Caudate nucleus (tissue), 63 donors: ENCODE measurements at places on chromosomes 13 and 19.

DNA sequence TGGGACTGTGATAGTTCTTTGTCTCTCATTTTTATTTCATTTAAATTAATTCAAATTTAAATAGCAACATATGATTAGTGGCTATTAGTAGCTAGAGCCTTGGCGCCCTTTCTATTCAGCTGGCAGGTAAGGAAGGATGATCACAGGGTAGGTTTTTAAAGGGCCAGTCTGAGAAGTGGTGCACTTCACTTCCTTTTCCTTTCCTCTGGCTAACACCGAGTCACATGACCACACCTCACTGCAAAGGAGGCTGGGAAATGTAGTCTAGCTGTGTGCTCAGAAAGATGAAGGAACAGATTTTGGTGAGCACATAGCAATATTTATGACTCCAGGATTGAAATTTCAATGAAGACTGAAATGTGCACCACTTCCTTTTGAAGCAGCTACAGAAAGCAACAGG lies 128.7 kb downstream of the TSHZ3 start:
- DNase-seq, result no peak

- no peak for DNase-seq
Measured at GRCh38 chr19:2532252-2533071, 56.5 kb downstream of the GADD45B start.

GRCh38 chr19:14152713-14153112 lies 16.3 kb upstream of the ASF1B start:
- DNase-seq, result no peak

DNA sequence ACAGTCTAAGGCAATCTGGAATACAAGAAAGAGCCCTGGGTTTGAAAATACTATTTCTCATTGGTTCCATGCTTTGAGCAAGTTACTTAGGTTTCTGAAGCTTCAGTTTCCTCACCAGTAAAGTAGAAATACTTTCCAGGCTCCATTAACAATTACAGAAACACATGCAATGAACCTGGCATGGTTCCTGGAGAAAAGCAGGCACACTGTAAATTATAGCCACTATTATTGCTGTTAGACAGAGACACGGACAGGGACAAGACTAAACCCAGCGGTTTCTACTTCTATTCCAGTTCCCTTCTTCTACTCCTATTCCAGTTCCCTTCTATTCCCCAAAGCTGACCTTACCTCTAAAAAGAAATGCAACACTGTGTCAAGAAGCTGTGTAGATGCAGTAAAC lies 41.2 kb downstream of the MIPEP start:
- no peak for DNase-seq

- DNase-seq, result no peak
Measured at GRCh38 chr19:47028195-47028601, 8.6 kb downstream of the NPAS1 start.

DNA sequence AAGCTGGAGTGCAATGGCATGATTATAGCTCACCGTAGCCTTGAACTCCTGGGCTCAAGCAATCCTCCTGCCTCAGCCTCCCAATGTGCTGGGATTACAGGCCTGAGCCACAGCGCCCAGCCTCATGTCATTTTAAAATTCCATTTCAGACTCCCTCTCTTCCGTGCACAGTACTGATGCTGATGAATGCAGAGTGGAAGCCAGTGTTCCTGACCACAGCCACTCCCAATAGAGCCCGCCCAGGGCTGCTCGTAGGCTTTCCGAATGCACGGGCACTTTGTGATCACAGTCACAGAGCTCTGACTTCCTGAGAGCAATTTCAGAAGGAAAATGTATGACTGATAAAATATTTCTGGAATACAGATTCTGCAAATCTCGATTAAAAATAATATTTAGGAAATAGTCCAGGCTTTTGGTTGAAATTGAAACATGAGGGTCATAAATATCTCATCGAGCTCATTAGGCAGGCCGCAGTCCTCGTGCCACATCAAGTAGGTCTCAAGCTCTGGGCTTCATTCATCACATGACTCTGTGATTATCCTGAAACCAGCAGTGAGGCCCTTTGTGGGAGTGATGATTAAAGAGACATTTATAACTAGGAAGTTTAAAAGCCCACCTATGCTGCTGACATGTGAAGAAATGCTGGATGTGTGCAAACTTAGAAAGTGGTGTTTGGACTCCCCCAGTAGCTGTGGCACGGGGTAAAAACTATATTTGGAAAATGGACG lies 38.9 kb upstream of the AMER2 start:
- no peak for DNase-seq

DNA sequence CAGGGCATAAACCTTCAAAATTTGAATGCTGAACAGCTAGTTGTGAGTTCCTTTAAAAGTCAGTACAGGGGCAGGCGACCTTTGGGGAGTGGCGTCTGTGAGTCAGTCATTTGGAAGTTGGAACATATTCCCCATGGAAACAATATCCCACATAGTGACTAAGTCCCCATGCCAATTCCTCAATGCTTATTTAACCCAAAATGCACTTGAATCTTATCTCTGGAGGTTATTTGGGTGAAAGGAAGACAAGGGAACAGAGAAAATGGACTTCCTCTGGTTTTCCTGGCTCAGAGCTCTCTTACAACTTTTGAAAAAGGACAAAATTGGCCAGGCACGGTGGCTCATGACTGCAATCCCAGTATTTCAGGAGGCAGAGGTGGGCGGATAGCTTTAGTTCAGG lies 479.2 kb upstream of the NBEA start:
- DNase-seq, result no peak

DNA sequence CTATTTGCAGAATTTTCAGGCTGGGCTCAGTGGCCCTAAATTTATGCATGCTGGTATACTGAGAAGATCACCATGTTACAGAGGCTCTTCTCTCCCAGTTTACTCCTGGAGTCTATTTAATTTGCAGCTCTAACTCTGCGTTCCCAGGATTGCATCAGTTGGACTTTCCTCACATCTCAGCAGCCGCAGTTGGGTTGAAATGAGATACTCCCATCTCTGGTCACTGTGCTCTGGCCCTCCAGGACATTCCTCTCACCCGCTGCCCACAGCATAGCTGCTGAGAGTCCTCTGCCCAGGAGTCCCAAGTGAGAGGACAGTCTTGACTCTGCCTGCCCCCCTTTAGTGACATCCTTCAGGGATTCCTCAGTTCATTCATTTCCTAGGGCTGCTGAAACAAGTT lies 150.9 kb downstream of the LACC1 start:
- DNase-seq, result no peak

DNA sequence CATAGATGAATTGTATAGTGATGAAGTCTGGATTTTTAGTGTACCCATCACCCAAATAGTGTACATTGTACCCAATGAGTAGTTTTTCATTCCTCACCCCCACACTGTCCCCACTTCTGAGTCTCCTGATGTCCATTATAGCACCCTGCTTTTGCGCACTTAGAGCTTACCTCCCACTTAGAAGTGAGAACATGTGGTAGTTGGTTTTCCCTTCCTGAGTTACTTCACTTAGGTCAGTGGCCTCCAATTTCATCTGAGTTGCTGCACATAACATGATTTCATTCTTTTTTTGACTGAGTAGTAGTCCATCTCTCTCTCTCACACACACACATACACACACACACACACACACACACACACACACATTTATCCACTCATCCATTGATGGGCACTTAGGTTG lies 43.2 kb upstream of the ALOX5AP start:
- no peak for DNase-seq

- no peak for DNase-seq
Measured at GRCh38 chr19:12137221-12137940, 2.8 kb downstream of the ZNF20 start.

GRCh38 chr13:97015661-97016350 lies 21.5 kb upstream of the OXGR1 start:
- DNase-seq, result no peak

GRCh38 chr13:76027131-76027530 lies 391.0 kb downstream of the LMO7 start:
- DNase-seq, result no peak

DNA sequence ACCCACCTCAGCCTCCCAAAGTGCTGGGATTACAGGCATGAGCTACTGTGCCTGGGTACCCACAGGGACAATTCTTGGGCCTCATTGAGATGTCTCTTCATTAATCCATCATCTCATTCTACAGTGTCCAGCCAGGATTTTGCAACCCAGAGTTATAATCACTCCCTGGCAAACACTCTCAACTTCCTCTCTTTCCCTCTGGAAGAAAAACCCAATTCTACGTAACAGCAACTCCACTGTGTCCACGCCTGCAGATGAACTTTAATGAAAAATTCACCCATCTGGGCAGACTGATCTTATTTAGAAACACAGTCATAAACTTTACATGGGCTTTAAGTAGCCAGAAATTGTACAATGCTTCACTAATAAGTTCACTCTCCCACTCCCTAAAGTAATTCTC lies 90.1 kb upstream of the ABCC4 start:
- no peak for DNase-seq

DNA sequence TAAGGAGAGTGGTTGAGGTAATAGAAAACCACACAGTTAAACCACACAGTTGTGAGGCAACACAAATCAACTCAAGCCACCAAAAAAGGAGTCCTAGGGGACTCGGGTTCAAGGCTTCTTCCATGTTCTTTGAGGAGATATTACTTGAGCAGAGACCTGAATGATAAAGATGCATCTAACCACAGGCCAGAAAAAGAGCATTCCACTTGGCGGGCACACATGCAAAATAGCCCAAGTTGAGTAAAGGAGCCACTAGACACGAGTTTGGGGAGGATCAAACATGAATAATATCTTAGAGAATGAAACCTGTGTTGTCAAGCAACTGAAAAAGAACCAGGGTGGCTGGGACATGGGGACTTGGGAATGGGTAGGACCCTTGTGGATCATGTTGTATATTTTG lies 30.2 kb downstream of the NLRP4 start:
- no peak for DNase-seq

DNA sequence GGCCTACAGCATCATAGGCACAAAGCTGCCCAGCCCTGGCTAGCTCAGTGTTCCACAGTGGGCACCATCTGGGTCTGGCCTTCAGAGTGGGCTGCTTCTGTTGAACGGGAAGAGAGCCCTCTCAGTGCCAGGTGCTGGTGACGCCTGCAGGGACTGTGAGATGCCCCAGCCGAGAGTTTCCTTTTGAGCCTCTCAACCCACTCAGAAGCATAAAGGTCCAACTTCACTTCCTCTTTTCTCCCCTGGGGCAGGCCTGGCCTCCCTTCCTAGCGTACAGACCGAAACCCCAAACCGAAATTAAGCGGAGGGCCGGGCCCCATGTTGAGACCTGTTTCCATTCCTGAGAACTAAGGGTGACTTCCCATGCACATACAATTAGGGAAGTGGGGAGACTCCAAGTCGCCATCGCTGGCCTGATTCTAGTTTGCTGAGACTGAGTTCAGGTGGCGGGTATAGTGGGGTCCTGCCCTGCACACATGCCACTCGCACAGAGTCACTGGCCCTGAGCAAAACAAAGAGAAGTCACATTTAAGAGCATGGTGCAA lies 6.9 kb downstream of the RAB8A start:
- no peak for DNase-seq

- no peak for DNase-seq
Measured at GRCh38 chr19:50842130-50842529, 8.8 kb upstream of the KLK15 start.

GRCh38 chr13:105491345-105491744 lies 1044.1 kb downstream of the EFNB2 start:
- no peak for DNase-seq

DNA sequence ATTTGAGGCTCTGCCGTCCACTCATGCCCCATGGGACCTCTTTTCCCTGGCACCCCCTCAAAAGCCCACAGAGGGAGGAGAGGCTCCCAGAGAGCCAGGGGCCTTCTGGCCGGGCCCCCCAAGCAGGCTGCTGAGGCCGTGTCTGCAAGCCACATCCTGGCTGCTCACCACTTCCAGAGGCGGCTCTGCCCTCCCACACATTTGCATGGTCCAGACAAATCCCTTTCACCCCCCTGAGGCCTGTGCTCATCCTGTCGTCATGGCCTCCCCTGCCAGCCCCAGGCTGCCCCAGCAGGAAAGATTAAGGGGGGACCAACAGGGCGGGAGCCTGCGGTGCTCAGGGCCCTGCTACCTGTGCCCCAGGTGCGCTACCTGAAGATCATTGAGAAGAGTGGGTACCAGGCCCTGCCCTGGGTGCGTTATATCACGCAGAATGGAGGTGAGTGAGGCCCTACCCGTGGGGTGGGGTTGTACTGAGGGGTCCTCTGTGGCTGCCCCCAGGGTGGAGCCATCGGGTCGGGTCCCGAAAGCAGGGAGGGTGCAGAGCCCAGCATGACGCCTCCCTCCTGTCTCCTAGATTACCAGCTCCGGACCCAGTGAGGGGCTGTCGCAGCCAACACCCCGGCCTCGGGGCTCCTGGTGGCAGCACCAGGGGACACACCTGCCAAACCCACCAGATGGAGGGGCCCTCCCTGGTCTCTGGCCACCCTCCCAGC lies 36.3 kb downstream of the AP1M1 start:
- DNase-seq, result no peak

DNA sequence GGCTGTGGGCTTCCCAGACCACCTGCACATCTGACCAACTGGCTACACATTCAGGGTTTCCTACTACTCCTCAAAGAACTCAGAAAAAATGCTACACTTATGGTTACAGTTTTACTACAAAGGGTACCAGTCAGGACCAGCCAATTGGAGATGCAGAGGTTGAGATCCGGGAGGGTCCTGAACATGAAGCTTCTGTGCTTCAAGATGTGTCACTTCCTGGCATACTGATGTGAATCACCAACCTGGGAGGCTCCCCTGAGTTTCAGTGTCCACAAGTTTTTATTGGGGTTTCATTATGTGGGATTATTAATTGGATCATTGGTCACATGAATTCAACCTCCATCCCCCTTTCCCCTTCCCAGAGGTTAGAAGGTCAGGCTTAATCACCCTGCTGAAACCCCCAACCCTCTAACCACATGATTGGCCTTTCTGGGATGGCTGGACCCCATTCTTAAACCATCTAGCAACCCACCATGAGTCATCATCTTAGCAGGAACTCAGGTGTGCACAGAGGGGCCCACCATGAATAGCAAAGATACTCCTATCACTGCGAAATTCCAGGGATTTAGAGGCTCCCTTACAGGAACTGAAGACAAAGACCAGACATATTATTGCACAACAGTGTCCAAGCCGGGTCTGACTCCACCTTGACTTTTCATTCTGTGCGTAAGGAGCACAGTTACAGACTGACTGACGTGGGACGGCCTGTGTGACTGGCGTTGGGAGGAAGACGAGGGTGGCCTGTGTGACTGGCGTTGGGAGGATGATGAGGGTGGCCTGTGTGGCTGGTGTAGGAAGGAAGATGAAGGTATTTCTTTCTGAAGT lies 90.7 kb downstream of the ATP8A2 start:
- no peak for DNase-seq
